ENCODE measurements at places on chromosomes 1 and 21.

- DNase-seq = no peak
Observed at GRCh38 chr1:181557313-181557712, 74.0 kb downstream of the CACNA1E start.

GRCh38 chr1:180560200-180560867 is 1.6 kb downstream of the OVAAL start:
- DNase-seq = no peak

DNA sequence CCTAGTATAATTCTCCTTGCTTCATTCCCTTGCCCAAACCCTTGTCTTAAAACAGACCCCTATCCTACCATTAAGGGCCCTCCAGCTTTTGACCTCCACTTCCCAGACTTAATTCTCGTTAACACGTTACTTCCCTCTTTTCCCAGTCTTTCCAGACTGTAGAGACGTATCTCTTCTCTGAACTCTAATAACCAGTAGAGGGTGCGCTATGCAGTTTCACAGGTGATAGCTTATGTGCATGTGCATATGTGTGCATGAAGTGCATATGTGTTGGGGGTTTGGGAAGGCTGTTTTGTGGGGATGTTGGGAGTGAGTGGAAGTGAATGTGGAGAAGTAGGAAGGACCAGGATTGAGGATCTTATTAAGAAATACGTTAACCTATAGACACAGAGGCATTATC is 78.1 kb upstream of the CCDC190 start:
- DNase-seq = no peak

DNA sequence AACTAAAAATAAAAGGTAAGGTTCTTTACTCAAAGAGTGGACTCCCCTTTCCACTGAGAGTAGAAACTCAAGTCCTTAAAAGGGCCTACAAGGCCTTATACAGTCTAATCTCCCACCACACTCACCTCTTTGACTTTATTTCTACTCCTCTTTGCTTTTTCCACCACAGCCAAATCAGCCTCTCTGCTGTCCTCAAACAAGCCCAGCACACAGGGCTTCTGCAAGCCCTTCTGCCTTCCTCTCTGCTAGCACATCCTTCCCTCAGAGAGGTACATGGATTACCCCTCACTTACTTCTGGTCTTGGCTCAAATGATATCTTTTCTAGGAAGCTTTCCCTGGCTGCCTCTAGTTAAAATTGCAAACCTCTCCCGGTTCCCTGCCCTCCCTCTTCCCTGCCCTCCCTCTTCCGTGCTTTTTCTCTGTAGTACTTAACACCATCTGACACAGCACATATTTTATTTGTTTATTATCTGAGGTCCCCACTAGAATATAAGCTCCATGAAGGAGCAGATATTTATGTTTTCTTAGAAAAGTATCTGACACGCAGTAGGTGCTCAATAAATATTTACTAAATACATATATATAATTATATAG is 1.7 kb downstream of the LYST start:
- DNase-seq = peak; percentile 45

DNA sequence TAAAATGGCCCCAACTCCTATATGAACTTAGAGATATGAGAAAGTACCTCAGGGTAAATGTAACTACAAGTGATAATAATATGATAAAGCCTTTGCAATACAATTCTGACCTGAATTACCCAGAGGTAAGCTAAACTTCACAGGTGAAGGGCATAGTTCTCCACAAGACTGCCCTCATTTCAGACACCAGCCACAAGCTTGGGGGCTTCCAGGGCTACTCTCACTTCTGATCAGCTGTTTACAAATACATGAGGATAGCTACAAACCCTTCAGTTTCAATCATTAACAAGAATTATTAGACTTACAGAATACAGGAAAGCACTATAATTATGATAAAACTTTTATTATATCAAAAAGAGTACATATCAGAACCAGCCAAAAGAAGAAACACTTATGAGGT is 18.7 kb upstream of the DPH5 start:
- no peak for DNase-seq

DNA sequence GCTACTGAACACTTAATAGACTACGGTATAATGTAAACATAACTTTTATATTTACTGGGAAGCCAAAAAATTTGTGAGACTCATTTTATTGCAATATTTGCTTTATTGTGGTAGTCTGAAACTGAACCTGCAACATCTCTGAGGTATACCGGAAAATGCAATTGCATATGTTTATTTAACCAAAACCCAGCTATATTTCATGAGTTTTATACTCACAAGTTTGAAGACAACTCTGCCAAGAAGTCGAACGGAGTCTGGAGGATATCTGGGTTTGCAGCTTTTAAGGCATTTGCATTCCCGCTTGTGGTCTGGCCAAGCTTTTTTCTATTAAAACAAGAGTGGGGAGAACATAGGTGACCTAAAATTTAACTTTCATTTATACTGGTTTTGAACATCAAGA is 171.9 kb downstream of the SMYD3 start:
- DNase-seq = no peak

- DNase-seq = no peak
Observed at GRCh38 chr1:44281962-44282703, 68.9 kb downstream of the DMAP1 start.

DNA sequence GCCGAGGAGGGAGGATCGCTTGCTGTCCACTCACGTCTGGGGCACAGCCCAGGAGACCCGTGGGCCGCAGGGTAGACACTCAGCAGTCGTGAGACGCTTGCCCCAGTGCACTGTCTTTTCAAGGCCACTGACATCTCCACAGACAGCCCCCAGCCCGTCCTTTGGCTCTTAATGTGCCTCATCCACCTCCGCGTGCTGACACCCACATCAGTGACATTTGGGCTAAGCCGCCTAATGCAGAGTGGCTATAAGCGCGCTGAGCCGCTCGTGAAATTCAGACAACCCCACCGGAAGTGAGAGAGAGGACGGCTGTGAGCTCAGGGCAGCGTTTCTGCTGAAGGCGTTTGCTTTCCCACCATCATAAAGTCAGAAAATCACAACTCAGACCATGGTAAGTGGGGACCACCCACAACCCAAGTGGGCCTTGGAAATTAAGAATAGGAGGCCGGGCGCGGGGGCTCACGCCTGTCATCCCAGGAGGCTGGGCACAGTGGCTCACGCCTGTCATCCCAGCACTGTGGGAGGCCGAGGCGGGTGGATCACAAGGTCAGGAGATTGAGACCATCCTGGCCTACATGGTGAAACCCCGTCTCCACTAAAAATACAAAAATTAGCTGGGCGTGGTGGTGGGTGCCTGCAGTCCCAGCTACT is 8.4 kb downstream of the SLC35E2B start:
- DNase-seq = no peak

- DNase-seq = no peak
Observed at GRCh38 chr1:15835205-15835740, 12.2 kb upstream of the SPEN start.

DNA sequence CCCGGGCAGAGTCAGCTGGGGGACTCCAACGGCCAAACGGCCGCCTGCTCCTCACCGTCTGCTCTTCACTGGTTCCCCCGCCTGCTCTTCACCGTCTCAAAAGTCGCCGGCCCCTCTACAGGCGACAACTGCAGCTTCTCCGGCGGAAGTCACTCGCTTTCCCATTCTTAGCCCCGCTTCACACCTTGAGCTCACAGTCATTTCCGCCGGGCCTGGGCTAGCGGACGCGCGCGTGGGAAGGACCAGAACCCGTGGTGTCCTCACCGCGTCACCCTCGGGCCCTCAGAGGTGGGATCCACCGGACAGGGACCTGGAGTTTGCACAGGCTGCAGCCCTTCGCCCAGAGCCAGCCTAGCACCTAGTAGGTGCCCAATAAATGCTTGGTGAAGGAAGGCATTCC is 27.9 kb upstream of the HJV start:
- no peak for DNase-seq

GRCh38 chr1:227576189-227576588 is 12.8 kb downstream of the ZNF678 start:
- DNase-seq = peak; percentile 15

GRCh38 chr1:36070349-36070748 is 13.5 kb upstream of the TEKT2 start:
- no peak for DNase-seq

- DNase-seq = peak; percentile 24
Observed at GRCh38 chr1:160081261-160081936, at the start of gene KCNJ9. KCNJ9 (plus strand) TSS chr1:160081538; CDS start chr1:160084031, 2,493 bp downstream.

- DNase-seq = no peak
Observed at GRCh38 chr1:147768101-147768500, 7.7 kb upstream of the GJA5 start.

- no peak for DNase-seq
Observed at GRCh38 chr1:6435129-6435528, 10.6 kb downstream of the ESPN start.

DNA sequence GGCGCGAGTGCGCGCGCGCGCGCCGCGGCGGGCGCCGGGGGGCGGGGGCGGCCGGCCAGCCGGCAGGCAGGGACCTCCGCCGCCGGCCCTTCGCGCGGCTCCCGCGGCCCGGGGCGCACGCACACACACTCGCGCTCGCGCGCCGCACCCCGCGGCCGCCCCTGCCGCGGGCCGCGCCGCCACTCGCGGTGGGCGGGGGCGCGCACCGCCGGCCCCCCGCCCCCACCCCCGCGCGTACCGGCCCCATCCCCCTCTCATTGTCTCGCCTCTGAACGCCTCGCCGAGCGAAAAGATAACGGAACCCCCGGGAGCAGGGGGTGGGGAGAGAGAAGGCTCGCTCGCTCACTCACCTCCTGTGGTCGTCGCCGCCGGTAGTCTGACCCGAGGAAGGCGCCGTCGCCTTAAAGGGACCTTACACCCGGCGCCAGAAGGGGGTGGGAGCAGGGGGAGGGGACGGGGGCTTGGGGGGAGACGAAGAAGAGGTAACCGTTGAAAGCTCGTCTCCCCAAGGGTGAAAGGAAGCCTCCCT is 428 bp downstream of the POGZ start:
- peak; percentile 70 for DNase-seq

- no peak for DNase-seq
Observed at GRCh38 chr1:3060127-3060526, 8.9 kb upstream of the PRDM16 start.

DNA sequence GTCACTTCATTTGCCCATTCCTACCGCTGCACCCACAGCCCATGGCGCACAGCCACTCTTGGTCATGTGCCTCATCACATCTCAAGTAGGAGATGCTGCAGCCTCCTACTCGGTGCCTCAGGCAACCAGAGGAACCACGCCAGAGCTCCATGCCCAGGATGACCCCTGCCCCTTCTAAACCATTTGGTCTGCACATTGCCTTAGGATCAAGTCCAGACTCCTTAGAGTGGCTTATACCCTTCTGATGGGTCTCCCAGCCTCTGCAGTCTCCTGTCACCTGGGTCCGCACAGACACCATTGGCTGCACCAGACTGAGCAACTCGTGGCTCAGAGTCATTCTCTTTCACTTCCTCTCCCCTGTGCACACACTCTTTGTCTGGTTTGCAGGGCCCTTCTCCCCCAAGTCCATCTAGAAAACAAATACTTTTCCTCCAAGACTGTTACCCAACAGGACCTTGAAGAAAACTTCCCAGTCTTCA is 2.2 kb upstream of the ADORA3 start:
- no peak for DNase-seq

DNA sequence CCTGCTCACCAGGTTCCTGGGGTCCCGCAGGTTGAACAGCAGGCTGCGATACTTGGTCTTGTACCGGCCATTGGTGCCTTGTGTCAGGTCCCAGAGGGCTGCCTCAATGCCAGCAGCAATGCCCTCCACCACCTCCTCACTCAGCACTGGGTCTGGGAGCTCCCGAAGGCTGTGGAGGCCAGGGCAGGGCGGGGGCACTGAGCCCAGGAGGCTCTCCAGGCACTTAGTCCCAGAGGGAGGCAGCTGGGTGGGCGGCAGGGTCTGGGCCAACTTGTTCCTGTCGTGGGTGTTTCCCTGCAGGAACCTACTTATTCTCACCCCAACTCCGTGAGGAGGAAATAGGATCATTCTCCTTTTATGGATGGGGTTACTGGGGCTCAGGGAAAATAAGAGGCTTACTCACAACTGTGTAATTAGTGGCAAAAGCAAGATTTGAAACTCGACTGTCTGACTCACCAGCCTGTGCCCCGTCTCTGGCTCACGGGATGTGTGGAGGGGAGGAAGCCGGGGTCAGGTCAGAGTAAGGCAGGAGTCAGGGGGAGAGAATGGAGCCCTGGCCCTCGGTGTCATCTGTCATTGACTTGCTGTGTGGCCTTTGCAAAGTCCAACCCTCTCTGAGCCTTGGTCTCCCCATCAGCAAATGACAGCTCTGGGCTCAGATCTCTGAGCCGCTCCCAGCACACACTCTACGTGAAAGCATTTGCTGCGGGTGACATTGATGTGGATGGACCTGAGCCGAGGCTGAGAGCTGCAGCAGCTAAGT is 17.2 kb downstream of the SPOCD1 start:
- DNase-seq = peak; percentile 89

GRCh38 chr1:209850342-209850979 is 22.7 kb downstream of the UTP25 start:
- peak; percentile 79 for DNase-seq

DNA sequence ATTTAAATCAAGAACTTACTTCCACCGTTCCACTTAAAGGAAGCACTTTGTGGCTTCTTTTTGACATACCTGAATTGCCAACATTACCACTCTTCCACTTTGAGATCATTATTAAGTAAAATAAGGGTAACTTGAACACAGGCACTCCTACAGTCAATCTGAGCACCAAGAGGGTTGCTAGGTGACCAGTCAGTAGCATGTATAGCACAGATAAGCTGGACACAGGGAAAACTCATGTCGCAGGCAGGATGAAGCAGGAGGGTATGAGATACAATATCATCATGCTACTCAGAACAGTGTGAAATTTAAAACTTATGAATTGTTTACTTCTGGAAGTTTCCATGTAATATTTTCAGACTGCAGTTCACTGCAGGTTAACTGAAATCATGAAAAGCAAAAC is 47.0 kb upstream of the RAP1GAP start:
- DNase-seq = no peak

DNA sequence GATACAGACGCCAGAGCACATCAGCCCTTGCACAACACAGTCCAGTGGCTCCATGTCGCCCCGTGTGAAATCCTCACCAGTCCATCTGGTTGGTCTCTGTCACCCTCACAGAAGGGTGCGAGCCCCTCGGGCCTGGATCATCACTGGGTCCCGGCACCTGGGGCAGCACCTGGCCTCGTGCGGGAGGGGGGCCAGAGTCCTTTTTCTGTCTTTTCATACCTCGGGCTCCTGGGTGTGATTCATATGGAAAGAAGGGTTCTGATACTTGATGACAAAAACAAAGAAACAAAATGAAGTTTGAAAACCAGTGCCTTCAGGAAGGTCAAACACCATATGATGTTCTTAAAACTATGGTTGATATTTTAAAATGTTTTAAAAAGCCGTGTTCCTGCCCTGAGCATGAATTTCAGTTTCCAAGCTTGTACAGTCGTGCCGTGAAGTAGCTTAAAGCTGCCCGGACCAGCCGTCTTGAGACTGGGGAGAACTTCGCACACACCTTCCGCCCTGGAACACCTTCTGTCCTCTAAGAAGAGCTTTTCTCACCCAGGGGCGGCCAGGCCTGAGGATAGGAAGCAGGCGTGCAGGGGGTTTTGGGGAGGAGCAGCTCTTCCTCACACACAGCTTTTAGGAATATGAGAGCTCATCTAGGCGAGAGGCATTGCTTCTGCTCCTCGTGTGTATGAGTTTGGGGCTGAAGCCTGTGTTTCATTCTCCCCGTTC is 35.2 kb downstream of the SLC37A1 start:
- no peak for DNase-seq

All from cardiac fibroblast (primary cell).